Stimulated activated CD8-positive, alpha-beta memory T cell treated with anti-CD3 and anti-CD28 coated beads, Interleukin-4, amount 100 ng/mL, for 4 hours (primary cell): ENCODE measurements at places on chromosomes 7 and 10.

DNA sequence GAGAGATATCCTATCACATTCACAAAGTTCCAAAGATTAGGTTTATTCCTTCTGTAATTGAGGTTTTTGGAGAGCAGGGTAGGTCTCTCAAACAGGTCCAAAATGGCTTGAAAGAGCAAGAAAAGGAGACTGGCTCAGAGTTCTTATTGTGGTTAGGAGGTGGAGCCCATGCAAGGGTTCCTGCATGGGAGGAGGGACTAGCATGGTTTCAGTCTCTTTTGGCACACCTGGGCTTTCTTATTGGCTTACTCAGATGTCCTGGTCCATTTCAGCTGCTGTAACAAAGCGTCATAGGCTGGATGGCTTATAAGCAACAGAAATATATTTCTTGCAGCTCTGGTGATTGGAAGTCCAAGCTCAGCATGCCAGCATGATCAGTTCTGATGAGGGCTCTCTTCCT lies 493.1 kb downstream of the REEP3 start:
- DNase-seq, result no peak

- no peak for DNase-seq
Measured at GRCh38 chr10:96986200-96986856, 154.2 kb downstream of the LCOR start.

GRCh38 chr7:152435384-152436110 lies at the start of gene KMT2C:
Gene KMT2C (minus strand): TSS chr7:152436003. CDS start chr7:152435786, 217 bp downstream.
- peak; percentile 7 for DNase-seq

- DNase-seq, result no peak
Measured at GRCh38 chr7:3243256-3243655, 57.8 kb upstream of the SDK1 start.

GRCh38 chr10:48813291-48813690 lies 126.3 kb downstream of the LRRC18 start:
- no peak for DNase-seq

GRCh38 chr7:101824440-101824839 lies 7.0 kb downstream of the CUX1 start:
- DNase-seq, result no peak

GRCh38 chr7:20411372-20411771 lies 80.7 kb downstream of the ITGB8 start:
- no peak for DNase-seq

GRCh38 chr7:139133335-139134139 lies 24.0 kb upstream of the ZC3HAV1 start:
- peak; percentile 60 for DNase-seq
